ENCODE measurements at places on chromosomes 13 and 19. TPM values are rescaled to one million over a fixed set of nuclear protein-coding genes. Genes with fewer than 3 reads are reported as not detected.

IGSF23 gene
- not detected for polyA plus RNA-seq

SIGLEC8 gene
- not detected for polyA plus RNA-seq

ZNF835 gene
- polyA plus RNA-seq: not detected

LILRB1 gene
- not detected for polyA plus RNA-seq

RSPH6A gene
- polyA plus RNA-seq: not detected

CCL25 gene
- polyA plus RNA-seq: not detected

CEACAM3 gene
- polyA plus RNA-seq: not detected

RXFP2 gene
- polyA plus RNA-seq: not detected

FARP1 gene
- polyA plus RNA-seq: 44.2 TPM

AZU1 gene
- 1.5 TPM for polyA plus RNA-seq

ABCA7 gene
- polyA plus RNA-seq: 36.8 TPM

NLRP4 gene
- not detected for polyA plus RNA-seq
